ENCODE measurements at places on chromosomes 16 and 17. TPM values are rescaled to one million over a fixed set of nuclear protein-coding genes. Genes with fewer than 3 reads are reported as not detected.
A peak's percentile ranks its signal among the peaks of the same experiment; 100 is the strongest.

DNA sequence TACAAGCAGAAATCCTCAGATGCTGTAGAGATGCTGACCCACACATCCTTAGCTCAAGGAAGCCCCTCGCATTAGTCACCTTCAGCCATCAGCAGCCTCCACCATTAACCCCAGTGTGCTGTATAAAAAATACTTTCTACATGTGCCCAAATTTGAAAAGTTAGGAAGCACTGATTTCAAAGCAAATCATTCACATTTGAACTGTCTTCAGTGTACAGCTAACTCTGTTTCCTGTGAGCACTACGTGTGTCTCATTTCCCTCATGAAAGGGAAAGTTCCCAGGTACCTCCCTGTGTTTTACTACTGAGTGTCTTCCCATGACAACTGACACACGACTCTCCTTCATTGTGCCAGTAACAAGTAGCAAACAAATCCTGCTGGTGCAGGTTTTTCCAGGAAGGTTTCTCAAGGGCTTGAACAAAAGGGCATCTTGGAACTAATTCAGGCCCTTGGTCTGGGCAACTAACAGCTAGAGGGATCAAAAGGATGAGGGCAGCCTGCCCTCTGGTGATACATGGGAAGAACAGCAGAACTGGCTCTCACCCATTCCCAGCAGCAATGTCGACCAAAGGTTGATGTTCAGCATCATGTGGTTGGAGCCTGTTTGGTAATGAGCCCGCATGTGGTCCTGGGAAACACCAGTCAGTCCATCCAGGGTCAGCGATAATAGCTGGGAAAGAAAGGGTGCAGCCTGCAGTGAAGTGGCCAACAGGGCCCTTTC, 4.0 kb downstream of the SLC35B1 start:
- H3K4me3 ChIP-seq = no peak overlapping the region
- peaks cover 1% of the 10 kb centered on the region for H3K27me3 ChIP-seq
- peak overlapping the region; percentile 46 for H3K27ac ChIP-seq
- H3K4me1 ChIP-seq = peaks cover 31% of the 10 kb centered on the region

DNA sequence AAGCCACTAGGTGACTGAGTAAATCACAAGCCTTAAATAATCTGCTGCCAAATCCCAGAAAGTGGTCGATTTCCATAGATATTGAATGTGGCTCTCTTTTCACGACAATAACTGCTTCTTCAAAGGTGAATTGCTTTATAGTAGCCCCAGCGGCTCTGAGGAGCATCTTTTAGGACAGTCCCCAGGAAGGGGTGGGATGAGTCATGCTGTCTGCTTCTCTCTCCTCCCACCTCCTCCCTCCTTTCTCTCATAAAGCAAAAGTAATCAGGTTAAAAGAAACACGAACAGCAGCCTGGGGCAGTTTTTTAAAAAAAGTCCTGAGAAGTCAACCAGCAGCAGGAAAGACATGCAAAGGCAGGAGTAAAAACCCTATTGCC, 1.8 kb downstream of the KIAA0513 start:
- peaks cover 36% of the 10 kb centered on the region for H3K4me1 ChIP-seq
- peaks cover 10% of the 10 kb centered on the region for H3K36me3 ChIP-seq
- peak; percentile 58 for DNase-seq
- peak overlapping the region; percentile 91 for H3K4me3 ChIP-seq

GRCh38 chr16:70553645-70554044, 30.0 kb downstream of the SF3B3 start:
- no peak for DNase-seq
- peaks cover 14% of the 10 kb centered on the region for H3K4me1 ChIP-seq
- H3K4me3 ChIP-seq = no peak overlapping the region
- H3K27me3 ChIP-seq = no peaks in the 10 kb centered on the region
- H3K27ac ChIP-seq = no peak overlapping the region
- H3K36me3 ChIP-seq = peaks cover 64% of the 10 kb centered on the region

GRCh38 chr16:23359092-23359760, 57.1 kb downstream of the SCNN1B start:
- H3K27ac ChIP-seq = no peak overlapping the region
- no peaks in the 10 kb centered on the region for H3K4me1 ChIP-seq
- no peaks in the 10 kb centered on the region for H3K36me3 ChIP-seq
- H3K4me3 ChIP-seq = no peak overlapping the region

The PRSS22 gene
- total RNA-seq = not detected

DNA sequence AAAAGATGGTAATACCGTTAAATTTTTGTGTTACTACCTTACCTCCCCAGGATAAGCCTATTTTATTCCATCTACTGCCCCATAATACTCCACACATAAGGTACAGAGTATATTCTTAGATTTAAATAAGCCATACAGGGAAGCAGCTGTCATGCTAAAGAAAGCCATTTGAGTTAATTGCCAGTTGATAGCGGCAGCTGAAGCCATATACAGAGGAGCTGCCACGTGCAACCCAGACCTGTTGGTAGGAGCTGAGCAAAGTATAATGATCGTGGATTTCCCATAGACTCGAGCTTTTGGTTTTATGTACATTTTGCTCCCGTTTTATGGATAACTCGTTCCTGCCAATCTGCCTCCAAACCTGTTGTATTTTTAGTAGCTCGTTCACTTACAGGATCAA, 12.0 kb downstream of the CPSF4L start:
- H3K4me1 ChIP-seq = no peaks in the 10 kb centered on the region
- no peak overlapping the region for H3K4me3 ChIP-seq
- H3K27me3 ChIP-seq = no peaks in the 10 kb centered on the region
- H3K36me3 ChIP-seq = peaks cover 5% of the 10 kb centered on the region
- no peak for DNase-seq
- H3K27ac ChIP-seq = no peak overlapping the region

DNA sequence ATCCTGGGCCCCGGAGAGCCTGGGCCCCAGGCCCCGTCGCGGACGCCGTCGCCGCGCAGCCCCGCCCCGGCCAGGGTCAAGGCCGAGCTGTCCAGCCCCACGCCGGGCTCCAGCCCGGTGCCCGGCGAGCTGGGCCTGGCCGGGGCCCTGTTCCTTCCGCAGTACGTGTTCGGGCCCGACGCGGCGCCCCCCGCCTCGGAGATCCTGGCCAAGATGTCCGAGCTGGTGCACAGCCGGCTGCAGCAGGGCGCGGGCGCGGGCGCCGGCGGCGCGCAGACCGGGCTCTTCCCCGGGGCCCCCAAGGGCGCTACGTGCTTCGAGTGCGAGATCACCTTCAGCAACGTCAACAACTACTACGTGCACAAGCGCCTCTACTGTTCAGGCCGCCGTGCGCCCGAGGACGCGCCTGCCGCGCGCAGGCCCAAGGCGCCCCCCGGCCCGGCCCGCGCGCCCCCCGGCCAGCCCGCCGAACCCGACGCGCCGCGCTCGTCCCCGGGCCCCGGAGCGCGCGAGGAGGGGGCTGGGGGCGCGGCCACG, 36.8 kb upstream of the ZC3H18 start:
- H3K27ac ChIP-seq = no peak overlapping the region
- no peaks in the 10 kb centered on the region for H3K4me1 ChIP-seq
- no peak overlapping the region for H3K4me3 ChIP-seq
- no peak for DNase-seq

- H3K4me3 ChIP-seq = no peak overlapping the region
- H3K4me1 ChIP-seq = no peaks in the 10 kb centered on the region
- H3K27ac ChIP-seq = no peak overlapping the region
- no peaks in the 10 kb centered on the region for H3K36me3 ChIP-seq
- no peaks in the 10 kb centered on the region for H3K27me3 ChIP-seq
Observed at GRCh38 chr16:65281586-65281985, 159.7 kb upstream of the CDH11 start.

GRCh38 chr17:9261081-9262012, 240.0 kb downstream of the NTN1 start:
- peaks cover 2% of the 10 kb centered on the region for H3K36me3 ChIP-seq
- H3K27me3 ChIP-seq = peaks cover 1% of the 10 kb centered on the region
- peak overlapping the region; percentile 44 for H3K27ac ChIP-seq

- peak; percentile 77 for DNase-seq
- H3K36me3 ChIP-seq = peaks cover 9% of the 10 kb centered on the region
- no peaks in the 10 kb centered on the region for H3K27me3 ChIP-seq
- peak within 1 kb of the TSS; percentile 83 for H3K4me3 ChIP-seq
- H3K4me1 ChIP-seq = no peaks in the 10 kb centered on the region
Observed at GRCh38 chr16:1414532-1415260, at the start of gene UNKL. Gene UNKL (minus strand): TSS chr16:1414704. CDS start chr16:1414691, 13 bp downstream.

The DBF4B gene
- 22.5 TPM for total RNA-seq

GRCh38 chr16:81779536-81780320, 637 bp downstream of the PLCG2 start:
- peak overlapping the region; percentile 86 for H3K4me3 ChIP-seq
- no peak for DNase-seq
- H3K27ac ChIP-seq = peak overlapping the region; percentile 42
- H3K4me1 ChIP-seq = peaks cover 19% of the 10 kb centered on the region
- H3K36me3 ChIP-seq = peaks cover 1% of the 10 kb centered on the region
- H3K27me3 ChIP-seq = peaks cover 39% of the 10 kb centered on the region

The PDE6G gene
- total RNA-seq = 8.7 TPM

The CFAP97D1 gene
- not detected for total RNA-seq

DNA sequence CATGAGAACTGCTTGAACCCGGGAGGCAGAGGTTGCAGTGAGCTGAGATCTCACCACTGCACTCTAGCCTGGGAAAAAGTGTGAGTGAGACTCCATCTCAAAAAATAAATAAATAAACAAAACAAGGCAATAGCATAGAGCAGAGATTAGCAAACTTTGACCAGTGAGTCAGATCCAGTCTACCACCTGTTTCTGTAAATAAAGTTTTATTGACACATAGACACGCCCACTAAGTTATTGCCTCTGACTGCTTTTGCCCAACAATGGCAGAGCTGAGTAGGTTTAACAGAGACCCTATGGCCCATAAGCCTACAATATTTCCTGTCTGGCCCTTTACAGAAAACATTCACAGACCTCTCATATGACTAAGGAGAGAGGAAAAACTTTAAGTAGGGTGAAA, 44.3 kb downstream of the XYLT1 start:
- no peak for DNase-seq
- H3K36me3 ChIP-seq = peaks cover 22% of the 10 kb centered on the region
- H3K4me1 ChIP-seq = peaks cover 15% of the 10 kb centered on the region
- no peak overlapping the region for H3K4me3 ChIP-seq
- H3K27ac ChIP-seq = peak overlapping the region; percentile 21
- H3K27me3 ChIP-seq = no peaks in the 10 kb centered on the region

The PRDM7 gene
- not detected for total RNA-seq

- H3K27ac ChIP-seq = peak overlapping the region; percentile 88
- peaks cover 3% of the 10 kb centered on the region for H3K36me3 ChIP-seq
- H3K27me3 ChIP-seq = no peaks in the 10 kb centered on the region
- H3K4me3 ChIP-seq = peak overlapping the region; percentile 78
Observed at GRCh38 chr16:56607109-56607618, 1.2 kb upstream of the MT2A start.

- no peaks in the 10 kb centered on the region for H3K4me1 ChIP-seq
- no peak for DNase-seq
Observed at GRCh38 chr17:31789707-31790505, 69.1 kb downstream of the COPRS start.

The ZFHX3 gene
- 0.34 TPM for total RNA-seq

GRCh38 chr16:66682271-66682670, 14.3 kb downstream of the CMTM4 start:
- DNase-seq = no peak
- H3K27ac ChIP-seq = no peak overlapping the region

Measured in activated T-helper 1 cell treated with anti-CD3 and anti-CD28 coated beads, Interleukin-12 subunit alpha, Interleukin-12 subunit beta, Interleukin-2, Interleukin-4 antibody, amounts not matched to agents 30 ng/mL and 10 ng/mL and 1 ng/mL, durations not matched to agents 14 hours and 24 hours and 36 hours (primary cell).